B cell (primary cell): ENCODE measurements at places on chromosomes 12 and 14. TPM values are rescaled to one million over a fixed set of nuclear protein-coding genes. Genes with fewer than 3 reads are reported as not detected.

TAS2R46 gene
- 0.13 and 0.32 TPM in 2 replicates for polyA plus RNA-seq

POLE gene
- polyA plus RNA-seq: 32.0 and 35.8 TPM in 2 replicates

ASB2 gene
- 2.5 and 2.7 TPM in 2 replicates for polyA plus RNA-seq

DNA sequence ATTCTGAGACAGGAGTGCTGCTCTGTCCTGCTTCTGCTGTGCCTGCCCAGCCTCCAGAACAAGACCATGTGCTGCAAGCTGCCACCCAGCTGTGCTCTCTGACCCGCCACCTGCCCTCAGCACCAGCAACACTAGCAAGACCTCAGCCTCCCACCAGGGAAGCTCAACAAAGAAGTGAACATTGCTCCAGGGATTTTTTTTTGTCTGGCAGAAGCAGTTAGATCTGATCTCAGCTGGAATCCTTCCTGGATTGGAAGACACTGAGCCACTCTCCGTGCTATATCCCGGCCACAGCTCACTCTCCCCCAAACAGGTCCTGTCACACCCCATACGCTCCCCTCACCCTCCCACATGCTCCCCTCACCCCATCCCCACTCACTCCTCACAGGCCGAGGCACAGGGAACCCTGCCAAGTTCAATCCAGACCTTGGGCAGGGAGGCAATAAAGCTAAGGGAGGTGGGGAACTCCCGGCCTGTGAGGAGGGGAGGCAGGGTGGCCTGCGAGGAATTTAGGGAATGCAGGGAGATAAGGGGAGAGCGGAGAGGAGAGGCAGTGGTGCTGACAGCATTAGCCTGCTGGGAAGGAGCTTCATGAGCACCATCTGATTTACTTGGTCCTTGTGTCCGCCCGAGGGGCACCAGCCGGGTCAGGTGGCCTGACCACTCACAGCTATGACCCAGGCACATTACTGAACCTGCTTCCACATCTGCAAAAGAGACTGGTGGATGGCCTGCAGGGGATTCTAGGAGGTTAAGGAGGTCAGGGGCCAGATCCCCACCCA, 29.7 kb downstream of the CCDC85C start:
- H3K4me3 ChIP-seq: no peak overlapping the region
- no peaks in the 10 kb centered on the region for H3K36me3 ChIP-seq
- no peaks in the 10 kb centered on the region for H3K27me3 ChIP-seq

ZNF26 gene
- 38.3 and 43.6 TPM in 2 replicates for polyA plus RNA-seq

DNA sequence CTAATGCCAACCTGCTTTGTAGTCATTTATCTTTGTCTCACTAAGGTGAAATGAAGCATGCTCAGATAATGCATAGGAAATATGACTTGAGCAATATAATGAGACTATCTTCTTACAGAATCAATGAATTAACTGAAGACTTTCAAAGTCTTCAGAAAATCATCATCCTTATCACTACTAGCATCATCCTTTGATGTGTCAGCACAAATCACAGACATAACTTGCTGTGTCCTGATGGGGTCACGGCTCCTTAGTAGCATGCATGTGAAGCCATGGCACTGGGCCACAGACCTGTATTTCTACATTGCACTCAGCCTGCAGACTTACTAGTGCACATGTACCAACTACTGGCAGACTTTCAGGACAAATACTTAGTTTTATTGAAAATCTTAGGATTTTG, 18.9 kb downstream of the TMEM260 start:
- no peak overlapping the region for H3K27ac ChIP-seq
- no peak overlapping the region for H3K4me3 ChIP-seq
- DNase-seq: no peak
- no peaks in the 10 kb centered on the region for H3K27me3 ChIP-seq
- H3K36me3 ChIP-seq: peaks cover 8% of the 10 kb centered on the region
